Breast epithelium (tissue), 4 donors: ENCODE measurements at places on chromosomes 11 and 22. TPM values are rescaled to one million over a fixed set of nuclear protein-coding genes. Genes with fewer than 3 reads are reported as not detected.

DNA sequence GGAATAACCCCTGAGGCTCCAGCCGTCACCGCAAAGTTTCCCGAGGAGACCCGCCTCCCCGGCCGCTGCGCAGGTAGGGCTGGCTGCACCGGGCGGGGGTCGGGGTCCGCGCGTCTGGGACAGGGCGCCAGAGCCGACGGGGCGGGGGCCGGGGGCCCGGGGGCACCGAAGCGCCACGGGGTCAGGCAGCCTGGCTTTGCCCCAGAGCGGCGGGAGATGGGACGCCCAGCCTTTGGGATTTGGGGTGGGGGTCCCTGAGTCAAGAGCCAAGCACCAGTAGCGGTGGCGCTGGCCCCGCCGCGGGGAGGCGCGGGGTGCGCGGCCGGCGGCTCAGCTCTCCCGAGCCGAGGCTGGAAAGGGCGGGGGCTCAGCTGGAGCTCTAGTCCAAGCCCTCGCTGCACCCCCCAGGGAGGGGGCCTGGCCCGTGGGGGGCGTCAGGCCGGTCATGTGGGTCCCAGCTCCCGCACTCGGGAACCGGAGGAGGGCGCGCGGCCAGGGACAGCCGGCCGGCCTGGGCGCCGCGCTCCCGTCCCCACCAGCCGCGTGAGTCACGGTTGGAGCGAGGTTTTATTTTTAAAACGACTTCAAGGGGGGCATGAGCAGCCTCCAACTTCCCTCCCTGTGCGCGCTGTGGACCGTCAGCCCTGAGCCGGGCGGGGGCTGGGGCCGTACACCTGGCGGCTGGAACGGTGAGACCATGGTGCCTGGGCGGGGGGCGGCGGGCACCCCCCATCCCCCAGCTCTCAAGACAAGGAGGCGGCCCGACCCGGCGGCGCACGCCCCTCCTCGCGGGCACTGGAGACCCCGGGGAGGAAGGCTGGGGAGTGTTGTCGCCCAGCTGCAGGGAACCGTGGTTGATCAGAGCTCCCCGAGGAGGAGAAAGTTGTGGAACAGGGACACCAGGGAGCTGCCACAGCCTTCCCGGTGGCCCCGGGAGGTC, 626 bp downstream of the FLRT1 start:
- no peak for DNase-seq

GRCh38 chr22:22943521-22944267, 56.1 kb downstream of the IGLL5 start:
- peak; percentile 42 for DNase-seq

The MS4A6E gene
- not detected for total RNA-seq

DNA sequence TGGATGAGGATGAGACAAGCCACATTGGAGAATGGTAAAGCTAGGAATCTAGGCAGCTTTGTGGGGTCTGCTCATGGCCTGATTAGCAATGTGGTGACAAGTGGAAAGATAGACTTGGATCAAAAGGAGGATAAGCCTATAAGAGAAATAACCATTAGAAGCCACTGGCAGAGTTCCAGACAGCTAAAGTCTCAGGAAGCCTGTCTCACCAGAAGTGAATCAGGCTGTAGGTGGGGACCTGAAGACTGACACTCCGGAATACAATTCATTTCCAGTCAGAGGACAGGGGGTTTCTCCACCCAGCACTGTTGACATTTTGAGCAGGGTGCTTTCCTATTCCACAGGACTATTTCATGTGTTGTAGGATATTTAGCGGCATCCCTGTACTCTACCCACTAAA, 129.7 kb downstream of the ARHGAP42 start:
- no peak for DNase-seq

- no peak for DNase-seq
Measured at GRCh38 chr11:81211050-81211449, 1522.6 kb downstream of the FAM181B start.

GRCh38 chr11:9700105-9700801, 36.4 kb downstream of the SWAP70 start:
- DNase-seq = peak; percentile 53

DNA sequence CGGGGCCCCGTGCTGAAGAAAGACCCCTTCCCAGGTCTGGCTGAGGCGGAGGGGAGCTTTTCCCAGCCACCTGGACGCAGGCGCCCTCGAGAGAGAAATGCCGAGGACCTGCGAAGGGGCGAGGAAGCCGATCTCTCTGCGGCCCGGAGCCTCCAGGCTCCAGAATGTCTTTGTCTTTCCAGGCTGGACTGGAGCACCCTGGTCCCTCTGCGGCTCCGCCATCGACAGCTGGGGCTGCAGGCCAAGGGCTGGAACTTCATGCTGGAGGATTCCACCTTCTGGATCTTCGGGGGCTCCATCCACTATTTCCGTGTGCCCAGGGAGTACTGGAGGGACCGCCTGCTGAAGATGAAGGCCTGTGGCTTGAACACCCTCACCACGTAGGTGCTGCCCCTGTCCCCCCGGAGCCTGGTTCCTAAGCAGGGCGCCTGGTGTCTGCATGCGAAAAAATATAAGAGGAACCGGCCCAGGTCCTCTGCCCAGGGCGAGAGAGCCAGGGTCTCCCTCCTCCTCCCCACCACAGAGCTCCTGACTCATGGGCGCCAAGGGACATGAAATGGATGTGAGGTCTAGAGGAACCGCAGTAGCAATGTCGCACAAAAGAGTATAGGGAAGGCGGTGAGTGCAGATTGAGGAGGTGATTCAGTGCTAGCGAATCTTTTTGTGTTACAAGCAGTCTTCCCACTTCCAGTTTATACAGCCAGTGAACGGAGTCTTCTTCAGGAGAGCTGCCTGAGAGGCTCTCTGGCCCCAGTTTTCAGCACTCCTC, 11.0 kb downstream of the GLB1L2 start:
- DNase-seq = no peak

The CLMP gene
- total RNA-seq = 70.8 TPM

The SH3BP1 gene
- total RNA-seq = 3.8 TPM

The GAL3ST1 gene
- 1.3 TPM for total RNA-seq

- DNase-seq = no peak
Measured at GRCh38 chr11:36091256-36091811, 147.5 kb downstream of the LDLRAD3 start.

- DNase-seq = no peak
Measured at GRCh38 chr22:29747832-29748231, 19.0 kb downstream of the ZMAT5 start.

GRCh38 chr11:66231561-66231960, 36.9 kb upstream of the RAB1B start:
- no peak for DNase-seq

The SLC22A6 gene
- total RNA-seq = not detected

DNA sequence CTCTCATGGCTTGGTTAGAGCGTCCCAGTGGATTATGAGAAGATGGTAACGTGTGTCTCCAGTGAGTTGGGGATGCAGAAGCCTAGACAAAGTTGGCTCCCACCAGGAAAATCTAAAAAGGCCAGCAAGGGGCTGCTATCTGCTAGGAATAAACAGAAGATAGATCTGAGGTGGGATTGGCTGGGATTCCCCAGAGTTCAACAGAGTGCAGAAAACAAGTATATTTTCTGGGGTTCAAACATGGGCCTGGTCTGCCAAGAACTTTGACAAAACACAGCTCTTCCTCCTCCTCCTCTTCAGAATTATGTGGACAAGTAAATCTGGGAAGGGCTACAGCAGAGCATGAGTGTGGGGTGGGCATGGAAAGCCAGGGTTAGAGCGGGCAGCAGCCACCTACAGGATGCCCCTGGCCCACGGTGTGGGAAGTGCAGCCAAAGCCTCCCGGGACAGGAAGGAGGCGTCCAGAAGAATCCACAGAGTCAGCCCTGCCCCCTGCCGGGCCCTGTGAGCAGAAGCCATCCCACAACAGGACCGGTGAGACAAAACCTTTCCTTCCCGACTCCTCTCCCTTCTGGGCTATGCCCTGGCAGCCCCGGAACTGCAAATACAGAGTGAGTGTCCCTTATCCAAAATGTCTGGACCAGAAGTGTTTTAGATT, 67.1 kb downstream of the CD82 start:
- no peak for DNase-seq

The ARHGEF17 gene
- 54.7 TPM for total RNA-seq

- DNase-seq = no peak
Measured at GRCh38 chr11:2687782-2688191, 12.0 kb downstream of the KCNQ1OT1 start.

GRCh38 chr22:44545773-44546172, 47.7 kb upstream of the RTL6 start:
- no peak for DNase-seq

DNA sequence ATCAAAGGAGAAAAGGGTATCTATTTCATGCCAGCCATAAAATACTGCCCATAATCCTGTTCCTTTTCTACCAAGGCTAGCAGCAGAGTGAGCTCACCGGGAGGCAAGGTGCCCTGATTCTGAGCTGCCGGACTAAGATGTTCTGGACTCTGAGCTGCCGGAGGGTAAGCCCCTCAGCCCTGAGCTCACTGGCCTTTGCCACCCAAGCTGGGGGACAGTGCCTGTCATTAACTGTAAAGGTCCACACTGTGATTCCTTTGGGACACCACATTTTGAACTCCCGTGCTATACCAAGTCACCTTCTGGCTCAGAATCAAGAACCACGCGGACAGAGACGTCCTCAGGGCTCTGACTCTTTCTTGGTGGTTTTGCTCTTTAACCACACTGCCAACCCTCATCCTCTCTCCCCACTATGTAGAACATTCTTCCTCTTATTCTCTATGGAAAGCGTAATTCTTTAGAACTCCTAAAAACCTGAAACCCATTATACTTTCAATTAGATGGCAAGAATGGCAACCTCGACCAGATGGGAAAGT, 88.4 kb upstream of the BID start:
- DNase-seq = no peak

DNA sequence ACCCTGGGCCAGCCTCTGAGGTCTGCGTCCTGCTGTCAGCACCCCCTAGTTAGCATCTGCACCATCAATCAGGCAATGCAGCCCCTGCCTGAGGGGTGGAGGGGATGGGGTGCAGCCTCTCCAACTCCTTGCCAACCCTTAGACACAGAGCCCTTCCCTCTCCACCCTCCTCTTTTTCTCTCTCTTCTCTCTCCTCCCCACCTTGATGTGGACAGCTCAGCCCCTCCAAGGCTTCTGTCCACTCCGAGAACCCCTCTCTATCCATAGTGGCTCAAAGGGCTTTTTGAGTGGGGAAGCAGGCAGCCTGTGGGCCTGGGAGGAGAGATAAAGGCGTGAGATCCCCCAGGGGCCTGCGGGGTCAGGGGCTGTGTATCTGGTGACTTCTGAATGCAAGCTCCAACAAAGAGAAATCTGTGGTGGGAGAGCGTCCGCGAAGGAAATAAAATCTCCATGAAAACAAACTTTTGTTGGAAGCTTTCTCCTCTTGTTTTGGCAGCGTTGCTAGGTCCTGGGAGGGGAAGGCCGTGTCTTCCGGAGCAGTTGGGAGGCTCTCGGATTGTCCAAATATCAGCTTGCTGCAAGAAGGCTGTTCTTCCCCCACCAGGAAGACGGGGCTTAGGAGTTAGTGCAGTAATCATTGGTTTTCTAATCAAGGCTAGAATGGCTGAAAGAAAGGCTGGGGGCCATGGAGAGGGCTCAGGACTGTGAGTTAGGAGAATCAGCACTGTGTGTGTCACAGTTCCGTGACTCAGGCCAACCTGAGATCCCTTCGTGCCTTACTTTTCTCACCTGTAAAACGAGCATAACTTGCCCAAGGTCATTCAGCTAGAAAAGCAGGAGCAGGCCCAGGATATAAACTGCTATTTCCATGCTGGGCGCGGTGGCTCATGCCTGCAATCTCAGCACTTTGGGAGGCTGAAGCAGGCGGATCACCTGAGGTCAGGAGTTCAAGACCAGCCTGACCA, 50.3 kb downstream of the PKNOX2 start:
- DNase-seq = no peak

- DNase-seq = no peak
Measured at GRCh38 chr11:85752201-85752889, 58.6 kb downstream of the SYTL2 start.

- DNase-seq = no peak
Measured at GRCh38 chr11:70582886-70583641, 184.7 kb downstream of the CTTN start.

- no peak for DNase-seq
Measured at GRCh38 chr22:27930331-27931060, 11.4 kb upstream of the PITPNB start.

DNA sequence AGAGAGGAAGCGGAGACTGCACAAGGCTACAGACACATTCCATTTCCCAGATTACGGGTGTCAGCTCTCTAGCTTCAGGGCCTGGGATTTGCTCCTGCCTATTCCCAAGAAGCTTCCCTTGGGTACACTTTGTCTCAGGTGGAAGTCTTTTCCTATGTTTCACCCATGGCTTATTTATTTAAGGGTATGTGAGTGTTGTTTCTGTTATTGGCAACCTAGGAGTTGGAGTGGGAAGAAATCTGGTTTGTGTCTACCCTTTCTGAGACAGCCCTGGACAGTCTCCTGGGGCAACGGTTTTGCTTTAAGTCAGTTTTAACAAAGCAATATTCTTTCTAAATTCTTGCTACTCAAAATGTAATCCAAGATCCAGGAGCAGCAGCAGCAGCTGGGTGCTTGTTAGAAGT, 127.0 kb downstream of the MICAL2 start:
- DNase-seq = no peak

- DNase-seq = no peak
Measured at GRCh38 chr22:41608386-41608785, 12.5 kb downstream of the DESI1 start.

The SLC1A2 gene
- 23.7 TPM for total RNA-seq

- DNase-seq = no peak
Measured at GRCh38 chr11:120420572-120420971, 84.4 kb downstream of the ARHGEF12 start.

- DNase-seq = no peak
Measured at GRCh38 chr11:95972060-95972459, 48.2 kb upstream of the MTMR2 start.

The MYO18B gene
- under 0.01 TPM for total RNA-seq

The SCARF2 gene
- 14.7 TPM for total RNA-seq

DNA sequence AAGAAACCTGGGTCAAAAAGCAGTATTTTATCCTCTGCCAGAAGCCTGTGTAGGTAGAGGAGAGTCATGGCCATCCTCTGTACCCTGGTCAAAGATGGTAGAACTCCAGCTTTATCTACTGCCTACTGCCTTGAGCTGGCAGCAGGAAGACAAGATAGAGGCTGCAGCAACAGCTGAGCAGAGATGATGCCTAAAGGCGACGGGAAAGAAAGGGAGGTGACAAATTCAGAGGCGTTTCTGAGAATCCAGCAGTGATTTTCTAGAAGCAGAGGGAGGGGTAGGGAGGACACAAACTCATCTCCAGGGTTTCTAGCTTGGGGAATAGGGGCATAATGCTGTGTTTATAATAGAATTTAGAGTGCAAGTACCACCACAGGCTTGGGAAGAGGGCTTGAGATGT, 15.5 kb upstream of the C1QTNF4 start:
- no peak for DNase-seq

The XKR3 gene
- total RNA-seq = 0.16 TPM

The LMF2 gene
- 39.5 TPM for total RNA-seq

GRCh38 chr11:65504674-65505465, 6.0 kb downstream of the MALAT1 start:
- peak; percentile 51 for DNase-seq

DNA sequence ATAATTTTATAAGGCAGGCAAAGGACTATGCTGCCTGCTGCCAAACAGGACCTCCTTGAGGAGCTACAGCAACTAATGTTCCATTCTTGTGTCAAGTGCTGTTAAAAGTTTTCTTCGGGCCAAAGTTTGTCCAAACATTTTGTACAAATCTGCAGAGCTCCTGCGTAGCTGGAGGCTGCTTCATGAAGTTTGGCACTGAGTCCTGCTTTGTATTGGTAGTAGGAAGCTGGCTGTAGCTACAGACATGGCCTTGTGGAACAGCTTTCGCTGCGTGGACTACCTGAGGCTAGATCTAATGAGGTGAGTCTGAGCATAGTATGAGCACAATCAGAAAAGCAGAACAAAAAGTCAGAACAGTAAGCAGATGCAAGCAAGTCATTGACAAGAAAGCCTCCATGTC, 528.1 kb downstream of the DLG2 start:
- DNase-seq = no peak

The RCOR2 gene
- 0.16 TPM for total RNA-seq
